A549 treated with AZD2906 at 1 μM for 4 hours (cell line): ENCODE measurements at places on chromosomes 3 and 15. TPM values are rescaled to one million over a fixed set of nuclear protein-coding genes. Genes with fewer than 3 reads are reported as not detected.

NEK10 gene
- 0.66 to 0.84 TPM (median 0.68 TPM) in 5 replicates for total RNA-seq

LRRC31 gene
- not detected in 5 replicates for total RNA-seq

SI gene
- total RNA-seq, result not detected in 5 replicates

CHL1 gene
- total RNA-seq, result not detected in 5 replicates

PLOD2 gene
- 68.7 to 112 TPM (median 85.1 TPM) in 5 replicates for total RNA-seq

PAQR5 gene
- 69.3 to 93.4 TPM (median 86.5 TPM) in 5 replicates for total RNA-seq

TM4SF1 gene
- 926 to 1,718 TPM (median 1,133 TPM) in 5 replicates for total RNA-seq

IGSF10 gene
- total RNA-seq, result 0.24 to 0.49 TPM (median 0.32 TPM) in 5 replicates

UBE2E2 gene
- total RNA-seq, result 47.6 to 52.9 TPM (median 48.3 TPM) in 5 replicates

COL6A5 gene
- total RNA-seq, result not detected in 5 replicates

GUCA1C gene
- not detected in 5 replicates for total RNA-seq

ISLR2 gene
- total RNA-seq, result 0.10 to 0.31 TPM (median 0.13 TPM) in 5 replicates

PAQR9 gene
- total RNA-seq, result 1.7 to 2.4 TPM (median 1.8 TPM) in 5 replicates

PPARG gene
- 36.7 to 41.7 TPM (median 39.5 TPM) in 5 replicates for total RNA-seq

P2RY13 gene
- total RNA-seq, result not detected in 5 replicates

ABHD14A gene
- total RNA-seq, result 11.4 to 15.9 TPM (median 15.6 TPM) in 5 replicates

NFKBIZ gene
- 7.9 to 8.8 TPM (median 8.5 TPM) in 5 replicates for total RNA-seq

ACKR4 gene
- 0.03 TPM in 1 of 5 replicates, not detected in the others for total RNA-seq

GPD1L gene
- 15.6 to 22.5 TPM (median 18.1 TPM) in 5 replicates for total RNA-seq

MUC20 gene
- total RNA-seq, result 0.30 to 0.87 TPM (median 0.61 TPM) in 5 replicates

KIF23 gene
- 65.7 to 96.3 TPM (median 74.7 TPM) in 5 replicates for total RNA-seq

GOLGA8O gene
- total RNA-seq, result 0.24 to 0.51 TPM (median 0.30 TPM) in 5 replicates

CHCHD6 gene
- total RNA-seq, result 16.9 to 22.3 TPM (median 20.3 TPM) in 5 replicates

MCTP2 gene
- total RNA-seq, result not detected in 5 replicates

GAP43 gene
- 0.05 to 0.07 TPM (median 0.06 TPM) in 4 of 5 replicates, not detected in the other for total RNA-seq

AHSG gene
- 0.05 to 0.12 TPM (median 0.06 TPM) in 4 of 5 replicates, not detected in the other for total RNA-seq

LRRC3B gene
- not detected in 5 replicates for total RNA-seq

REC114 gene
- total RNA-seq, result not detected in 5 replicates

RLBP1 gene
- total RNA-seq, result not detected in 5 replicates

TPRG1 gene
- 0.18 to 0.33 TPM (median 0.28 TPM) in 5 replicates for total RNA-seq

STAG1 gene
- total RNA-seq, result 7.8 to 10.6 TPM (median 8.7 TPM) in 5 replicates

ITIH1 gene
- total RNA-seq, result not detected in 5 replicates

LXN gene
- 46.3 to 63.8 TPM (median 47.8 TPM) in 5 replicates for total RNA-seq

TM4SF4 gene
- total RNA-seq, result 26.2 to 36.4 TPM (median 30.7 TPM) in 5 replicates

TMC3 gene
- total RNA-seq, result not detected in 5 replicates

WDR93 gene
- total RNA-seq, result 0.13 to 0.25 TPM (median 0.21 TPM) in 5 replicates

FSIP1 gene
- 0.52 to 1.4 TPM (median 0.90 TPM) in 5 replicates for total RNA-seq

GNAT1 gene
- total RNA-seq, result 0.05 to 0.25 TPM (median 0.22 TPM) in 3 of 5 replicates, not detected in the others

HRG gene
- not detected in 5 replicates for total RNA-seq

SEMA7A gene
- 1.2 to 1.6 TPM (median 1.3 TPM) in 5 replicates for total RNA-seq

IQCH gene
- total RNA-seq, result 1.1 to 1.6 TPM (median 1.4 TPM) in 5 replicates

MB21D2 gene
- 4.6 to 5.2 TPM (median 4.8 TPM) in 5 replicates for total RNA-seq

RFX7 gene
- 8.4 to 13.3 TPM (median 12.1 TPM) in 5 replicates for total RNA-seq

PLSCR2 gene
- total RNA-seq, result 0.09 to 0.16 TPM in 2 of 5 replicates, not detected in the others
